Breast epithelium (tissue), 4 donors: ENCODE measurements at places on chromosomes 3 and 15. TPM values are rescaled to one million over a fixed set of nuclear protein-coding genes. Genes with fewer than 3 reads are reported as not detected.

DNA sequence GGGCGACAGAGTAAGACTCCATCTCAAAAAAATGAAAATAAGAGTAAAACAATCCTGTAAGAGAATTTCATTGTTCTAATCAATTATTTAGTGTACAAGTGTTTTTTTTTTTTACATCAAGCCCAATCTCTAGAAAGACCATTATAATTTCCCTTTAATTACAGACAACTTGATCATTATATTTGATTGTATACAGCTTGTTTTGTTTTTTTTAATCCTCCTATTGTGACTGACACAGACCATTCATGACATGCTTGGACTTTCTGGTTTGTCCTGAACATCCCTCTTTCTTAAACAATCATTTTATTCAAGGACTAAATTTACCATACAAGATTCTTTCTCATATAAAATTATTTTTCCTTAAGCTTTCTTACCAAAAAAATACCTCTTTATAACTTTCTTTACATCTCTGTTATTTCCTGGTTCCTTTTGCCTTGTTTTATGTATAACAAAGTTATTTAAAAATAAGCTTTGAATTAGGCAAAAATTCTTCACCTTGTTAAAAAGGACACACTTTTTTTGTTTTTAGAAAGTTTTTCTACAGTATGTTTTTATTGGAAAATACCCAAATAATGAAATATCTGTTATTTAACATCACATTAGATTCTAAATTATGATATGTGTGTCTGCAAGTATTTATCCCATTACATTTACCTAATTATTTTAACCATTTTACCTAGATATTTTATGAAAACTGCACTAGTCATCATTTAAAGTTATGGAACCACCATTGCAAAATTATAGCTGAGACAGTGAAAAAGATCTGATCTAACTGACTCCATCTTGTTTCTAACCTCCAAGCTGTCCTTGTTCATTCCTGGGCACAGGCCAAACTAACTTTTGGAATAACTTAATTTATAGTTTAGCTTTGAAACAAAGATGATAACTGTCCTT lies 26.1 kb upstream of the GFM1 start:
- no peak overlapping the region for H3K4me3 ChIP-seq
- no peaks in the 10 kb centered on the region for H3K27me3 ChIP-seq
- H3K27ac ChIP-seq: no peak overlapping the region
- no peaks in the 10 kb centered on the region for H3K36me3 ChIP-seq

DNA sequence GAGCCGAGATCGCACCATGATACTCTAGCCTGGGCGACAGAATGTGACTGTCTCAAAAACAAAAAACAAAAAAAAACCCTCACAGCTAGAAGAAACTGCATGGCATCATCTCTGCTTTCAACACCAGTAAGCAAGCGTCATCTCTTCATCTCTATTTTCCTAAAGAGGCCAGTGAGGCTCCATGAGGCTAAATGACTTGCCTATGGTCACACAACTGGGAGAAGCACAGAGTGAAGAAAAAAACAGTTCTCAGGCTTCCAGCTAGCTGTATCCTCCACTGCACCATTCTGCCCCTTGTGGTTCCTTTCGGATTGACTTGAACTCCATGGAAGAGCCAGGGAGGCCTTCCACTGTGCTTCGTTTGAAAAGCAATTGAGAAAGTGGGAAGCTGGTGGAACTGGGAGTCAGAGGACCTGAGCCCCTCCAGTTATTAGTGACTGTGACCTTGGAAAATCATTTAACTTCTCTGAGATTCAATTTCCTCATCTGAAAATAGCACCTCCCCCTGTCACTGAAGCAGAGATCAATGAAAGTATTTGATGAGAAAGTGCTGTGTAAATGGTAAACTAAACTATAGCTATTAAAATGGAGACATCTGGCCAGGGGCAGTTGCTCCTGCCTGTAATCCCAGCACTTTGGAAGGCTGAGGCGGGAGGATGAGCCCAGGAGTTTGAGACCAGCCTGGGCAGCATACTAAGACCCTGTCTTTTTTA lies 32.1 kb upstream of the DENND4A start:
- no peak overlapping the region for H3K27ac ChIP-seq
- no peak overlapping the region for H3K4me3 ChIP-seq
- H3K36me3 ChIP-seq: no peaks in the 10 kb centered on the region
- no peaks in the 10 kb centered on the region for H3K27me3 ChIP-seq
- DNase-seq: no peak

Gene ZNF385D
- total RNA-seq: 3.8 TPM

Gene MAP3K13
- total RNA-seq: 9.1 TPM

- no peaks in the 10 kb centered on the region for H3K36me3 ChIP-seq
- no peaks in the 10 kb centered on the region for H3K27me3 ChIP-seq
- H3K27ac ChIP-seq: no peak overlapping the region
- H3K4me1 ChIP-seq: no peaks in the 10 kb centered on the region
These were observed 155.7 kb downstream of the SV2B start for GRCh38 chr15:91255670-91256192.

DNA sequence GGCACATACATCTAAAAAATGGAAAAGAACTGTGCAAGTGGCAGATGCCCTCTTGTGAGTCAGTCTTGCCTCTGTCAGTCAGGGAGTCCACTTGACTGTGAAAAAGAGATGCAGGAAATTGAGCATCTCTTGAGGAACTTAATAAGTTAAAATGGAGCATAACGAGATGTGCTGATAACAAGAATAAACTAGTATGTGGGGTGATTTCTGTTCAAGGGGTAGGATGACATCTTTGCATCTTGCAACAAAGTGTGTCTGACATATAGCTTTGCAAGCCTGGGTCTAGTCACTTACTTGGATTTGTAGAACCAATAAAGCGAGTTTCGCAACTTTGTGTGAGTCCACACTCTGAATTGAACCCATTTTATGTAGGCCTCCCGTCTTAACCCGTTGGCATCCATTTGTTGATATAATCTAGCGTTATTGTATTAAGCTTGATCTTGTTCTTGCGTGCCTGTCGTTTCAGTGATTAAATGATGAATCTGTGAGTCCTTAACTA lies 2.2 kb downstream of the USP3 start:
- H3K4me1 ChIP-seq: peaks cover 3% of the 10 kb centered on the region
- H3K36me3 ChIP-seq: no peaks in the 10 kb centered on the region
- no peak for DNase-seq
- H3K27me3 ChIP-seq: no peaks in the 10 kb centered on the region

DNA sequence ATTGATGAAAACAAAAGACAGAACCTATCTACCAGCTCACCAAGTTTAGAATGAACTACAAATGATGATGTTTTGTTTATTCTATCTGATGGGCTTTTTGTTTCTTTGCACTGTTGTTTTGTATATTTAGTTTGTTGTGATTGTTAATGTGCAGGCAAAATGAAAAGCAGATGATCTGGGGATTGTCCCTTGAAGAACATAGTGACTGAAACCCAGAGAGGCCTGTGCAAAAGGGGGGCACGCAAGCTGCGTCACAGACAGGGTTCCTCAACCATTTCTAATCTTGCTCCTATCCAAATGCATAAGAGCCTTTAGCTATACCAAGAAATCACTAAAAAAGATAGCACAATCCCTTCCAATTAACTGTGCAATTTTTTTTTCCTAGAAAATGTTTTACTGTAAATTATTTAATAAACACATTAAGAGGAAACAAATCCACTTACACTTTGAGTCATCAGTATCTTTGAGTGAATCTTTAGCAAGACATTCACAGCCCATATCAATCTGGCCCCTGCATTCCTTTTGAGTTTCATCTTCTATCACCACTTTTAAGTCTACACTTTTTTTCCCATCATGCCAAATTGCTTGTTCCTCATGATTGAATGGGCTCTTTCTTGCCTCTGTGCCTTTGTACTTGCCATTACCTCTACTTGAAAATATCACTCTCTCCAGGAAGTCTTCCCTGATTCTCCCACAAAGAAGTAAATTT lies 220.3 kb downstream of the ATP8B4 start:
- no peak for DNase-seq
- H3K27ac ChIP-seq: peak overlapping the region; percentile 79
- peaks cover 12% of the 10 kb centered on the region for H3K4me1 ChIP-seq
- H3K36me3 ChIP-seq: no peaks in the 10 kb centered on the region
- no peaks in the 10 kb centered on the region for H3K27me3 ChIP-seq

DNA sequence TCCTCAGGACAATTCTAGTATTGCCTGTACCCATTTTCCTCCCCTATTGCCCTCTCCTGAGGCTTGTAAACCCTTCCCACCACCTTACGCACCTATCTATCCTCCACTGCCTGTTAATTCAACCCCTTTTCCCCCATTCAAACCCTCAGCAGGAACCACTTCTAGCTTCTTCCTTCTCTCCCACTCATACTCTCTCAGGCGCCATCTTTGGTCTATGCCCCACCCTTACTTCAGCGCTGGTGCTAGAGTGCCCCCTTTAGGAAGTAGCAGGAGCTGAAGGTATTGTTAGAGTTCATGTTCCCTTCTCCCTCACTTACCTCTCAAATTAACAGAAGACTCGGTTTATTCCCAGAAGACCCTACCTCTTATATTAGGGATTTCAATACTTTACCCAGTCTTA lies 121.8 kb upstream of the NLGN1 start:
- DNase-seq: no peak
- H3K27me3 ChIP-seq: no peaks in the 10 kb centered on the region
- H3K27ac ChIP-seq: no peak overlapping the region
- no peak overlapping the region for H3K4me3 ChIP-seq

DNA sequence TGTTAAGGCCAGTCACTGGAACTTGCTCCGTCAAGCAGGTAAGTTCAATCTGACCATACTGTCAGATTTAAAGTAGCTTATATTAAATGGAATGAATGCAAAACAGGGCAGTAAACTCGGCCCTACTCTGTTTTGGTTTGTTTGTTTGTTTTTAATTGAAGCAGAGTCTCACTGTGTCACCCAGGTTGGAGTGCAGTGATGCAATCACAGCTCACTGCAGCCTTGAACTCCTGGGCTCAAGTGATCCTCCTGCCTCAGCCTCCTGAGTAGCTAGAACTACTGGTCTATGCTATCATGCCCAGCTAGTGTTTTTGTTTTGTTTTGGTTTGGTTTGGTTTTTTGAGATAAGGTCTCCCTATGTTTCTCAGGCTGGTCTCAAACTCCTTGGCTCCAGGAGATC lies 305.0 kb downstream of the FEZF2 start:
- no peak overlapping the region for H3K27ac ChIP-seq
- no peaks in the 10 kb centered on the region for H3K36me3 ChIP-seq

- H3K4me1 ChIP-seq: no peaks in the 10 kb centered on the region
- H3K27me3 ChIP-seq: no peaks in the 10 kb centered on the region
- H3K27ac ChIP-seq: no peak overlapping the region
- H3K36me3 ChIP-seq: no peaks in the 10 kb centered on the region
- no peak overlapping the region for H3K4me3 ChIP-seq
These were observed 185.9 kb upstream of the CADM2 start for GRCh38 chr3:84772841-84773240.

DNA sequence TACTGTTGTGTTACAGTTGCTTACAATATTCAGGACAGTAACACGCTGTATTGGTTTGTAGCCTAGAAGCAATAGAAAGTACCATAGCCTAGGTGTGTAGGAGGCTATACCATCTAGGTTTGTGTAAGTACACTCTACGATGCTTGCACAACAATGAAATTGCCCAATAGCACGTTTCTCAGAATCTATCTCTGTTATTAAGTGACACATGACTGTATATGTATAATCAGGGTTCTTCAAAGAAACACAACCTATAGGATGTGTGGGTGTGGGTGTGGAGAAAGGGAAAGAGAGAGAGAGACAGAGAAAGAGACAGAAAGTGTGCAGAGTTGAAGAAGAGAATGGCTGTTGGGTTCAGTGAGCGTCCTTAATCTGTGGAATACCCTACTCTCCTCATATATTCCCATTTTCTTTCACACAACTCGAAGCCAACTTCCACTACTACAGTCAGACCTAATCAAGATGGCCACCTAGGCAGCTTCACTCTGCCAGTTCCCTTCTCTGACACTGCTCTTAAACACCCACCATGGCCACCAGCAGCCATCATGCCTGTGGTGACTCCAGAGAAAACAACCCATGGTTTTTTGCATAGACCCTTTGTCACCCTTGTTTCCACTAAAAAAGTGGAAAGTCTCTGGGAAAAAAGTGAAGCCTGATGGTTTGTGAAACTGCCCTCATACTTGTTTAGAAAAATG lies 5.8 kb upstream of the PPP4R2 start:
- no peak overlapping the region for H3K27ac ChIP-seq
- H3K36me3 ChIP-seq: no peaks in the 10 kb centered on the region
- no peak for DNase-seq

Gene CHL1
- 40.3 TPM for total RNA-seq

DNA sequence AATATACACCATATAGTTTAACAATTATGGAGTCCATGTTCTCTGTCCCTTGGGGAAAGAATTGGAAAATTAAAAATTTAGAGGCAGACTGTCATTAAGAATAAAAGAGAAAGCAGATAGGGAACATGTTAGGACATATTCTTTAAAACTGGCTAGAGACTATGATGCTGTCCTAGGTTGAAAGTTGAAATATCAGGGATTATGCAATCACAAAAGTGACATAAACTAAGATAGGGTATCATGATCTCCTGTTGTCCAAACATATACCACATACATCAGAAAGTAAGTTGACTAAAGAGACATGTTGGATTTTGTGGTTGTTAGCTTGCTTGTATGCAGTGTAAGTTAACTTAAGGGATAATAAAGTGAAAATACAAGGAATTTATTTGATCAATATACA lies 9.9 kb upstream of the EID1 start:
- no peak overlapping the region for H3K27ac ChIP-seq
- no peaks in the 10 kb centered on the region for H3K27me3 ChIP-seq
- no peak for DNase-seq
- no peaks in the 10 kb centered on the region for H3K36me3 ChIP-seq
- H3K4me1 ChIP-seq: no peaks in the 10 kb centered on the region
- H3K4me3 ChIP-seq: no peak overlapping the region

DNA sequence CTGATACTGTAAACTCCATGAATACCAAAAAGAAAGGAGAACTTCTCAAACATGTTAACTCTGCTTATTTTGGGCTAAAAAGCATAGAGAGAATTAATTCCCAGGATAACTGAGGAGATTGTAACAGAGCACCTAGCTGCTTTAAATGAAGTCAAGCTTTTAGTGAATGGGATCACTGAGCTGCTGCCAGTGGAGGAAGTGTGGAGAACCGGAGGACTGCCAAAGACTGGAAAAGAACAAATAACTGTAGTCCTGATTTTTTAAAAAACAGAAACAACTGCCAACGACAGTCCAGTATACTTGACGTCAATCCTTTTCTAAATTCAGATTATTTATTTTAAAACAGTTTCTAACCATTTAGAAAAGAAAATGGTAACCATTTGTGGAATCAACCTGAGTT lies 3.3 kb downstream of the C3orf70 start:
- DNase-seq: no peak
- no peaks in the 10 kb centered on the region for H3K36me3 ChIP-seq
- no peak overlapping the region for H3K4me3 ChIP-seq
- no peak overlapping the region for H3K27ac ChIP-seq
- peaks cover 7% of the 10 kb centered on the region for H3K27me3 ChIP-seq

DNA sequence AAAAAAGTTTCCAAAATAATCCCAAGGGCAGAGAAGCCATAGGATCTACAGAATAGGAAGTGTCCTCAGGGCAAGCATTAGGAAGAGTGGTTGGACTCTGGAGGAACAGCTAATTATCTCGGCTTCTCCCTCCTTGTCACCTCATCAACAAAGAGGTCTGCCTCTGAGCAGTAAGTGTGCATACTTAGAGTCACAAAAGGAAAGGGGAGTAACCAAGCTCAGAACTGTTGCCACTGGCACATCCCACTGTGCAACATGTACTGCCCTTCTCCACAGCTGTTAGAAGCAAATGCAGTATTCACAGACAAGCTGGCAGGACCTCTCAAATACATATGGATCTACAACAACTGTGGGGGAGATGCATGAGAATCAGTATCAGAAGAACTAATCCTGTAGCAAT lies 31.5 kb downstream of the NGLY1 start:
- no peaks in the 10 kb centered on the region for H3K27me3 ChIP-seq
- DNase-seq: no peak
- H3K4me1 ChIP-seq: no peaks in the 10 kb centered on the region
- no peak overlapping the region for H3K4me3 ChIP-seq

- H3K27ac ChIP-seq: no peak overlapping the region
- H3K36me3 ChIP-seq: no peaks in the 10 kb centered on the region
- H3K4me3 ChIP-seq: no peak overlapping the region
- no peaks in the 10 kb centered on the region for H3K4me1 ChIP-seq
These were observed 49.1 kb downstream of the OXNAD1 start for GRCh38 chr3:16313886-16314645.

Gene MOBP
- total RNA-seq: under 0.01 TPM
